Fibroblast of skin of back (primary cell): ENCODE measurements at places on chromosomes 12 and 14.
A peak's percentile ranks its signal among the peaks of the same experiment; 100 is the strongest.

DNA sequence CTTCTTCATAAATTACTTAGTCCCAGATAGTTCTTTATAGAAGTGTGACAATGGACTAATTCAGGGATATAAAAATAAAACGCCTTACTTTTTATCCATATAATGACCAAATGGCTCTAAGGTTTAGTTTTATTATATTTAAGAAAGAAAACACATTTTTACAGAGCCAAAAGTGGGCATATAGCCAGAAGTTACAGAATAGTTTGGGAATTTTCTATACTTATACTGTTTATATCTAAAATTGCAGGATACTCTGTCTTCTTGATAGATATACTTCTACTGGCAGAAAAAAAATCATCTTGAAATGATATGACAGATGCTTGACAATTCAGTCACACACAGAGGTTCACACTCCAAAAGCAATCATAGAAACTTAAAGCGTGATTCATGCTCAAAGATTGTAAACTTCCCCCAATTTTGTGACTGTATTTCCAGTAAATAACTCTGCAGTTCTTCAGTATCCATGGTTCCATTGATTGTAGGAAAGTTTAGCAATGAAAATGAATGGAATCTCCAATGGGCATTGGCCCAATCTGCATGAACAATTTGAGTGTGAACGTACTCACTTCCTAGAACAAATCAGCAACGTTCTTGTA, 307.8 kb downstream of the NOVA1 start:
- peak; percentile 50 for DNase-seq

DNA sequence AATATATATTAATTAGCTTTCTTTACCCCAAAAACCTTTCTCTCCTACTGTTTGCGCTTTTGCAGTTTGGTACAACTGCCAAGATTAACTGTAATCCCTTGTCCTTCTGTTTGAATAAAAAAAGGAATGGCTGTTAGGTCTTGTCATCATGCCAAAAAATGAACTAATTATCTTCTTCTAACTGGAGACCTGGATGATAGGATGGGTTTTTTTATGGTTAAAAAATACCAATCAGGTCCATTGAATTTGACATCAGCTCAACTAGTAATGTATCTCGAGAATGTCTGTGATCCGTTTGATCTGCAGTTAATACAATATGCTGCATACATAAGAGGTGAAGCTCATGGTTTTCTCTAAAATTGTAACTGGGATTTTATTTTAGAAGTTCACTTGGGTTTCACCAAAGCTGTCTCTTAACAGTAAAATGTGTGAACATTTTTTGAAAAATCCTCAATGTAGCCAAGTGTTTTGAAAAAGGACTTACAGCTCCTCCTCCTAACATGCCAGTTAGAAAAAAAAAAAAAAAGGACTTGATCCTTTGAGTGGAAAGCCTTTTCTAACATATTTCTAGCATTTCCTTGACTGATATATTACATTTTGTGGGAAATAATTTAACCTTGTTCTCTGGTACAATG, 96.8 kb downstream of the SRGAP1 start:
- DNase-seq: no peak

DNA sequence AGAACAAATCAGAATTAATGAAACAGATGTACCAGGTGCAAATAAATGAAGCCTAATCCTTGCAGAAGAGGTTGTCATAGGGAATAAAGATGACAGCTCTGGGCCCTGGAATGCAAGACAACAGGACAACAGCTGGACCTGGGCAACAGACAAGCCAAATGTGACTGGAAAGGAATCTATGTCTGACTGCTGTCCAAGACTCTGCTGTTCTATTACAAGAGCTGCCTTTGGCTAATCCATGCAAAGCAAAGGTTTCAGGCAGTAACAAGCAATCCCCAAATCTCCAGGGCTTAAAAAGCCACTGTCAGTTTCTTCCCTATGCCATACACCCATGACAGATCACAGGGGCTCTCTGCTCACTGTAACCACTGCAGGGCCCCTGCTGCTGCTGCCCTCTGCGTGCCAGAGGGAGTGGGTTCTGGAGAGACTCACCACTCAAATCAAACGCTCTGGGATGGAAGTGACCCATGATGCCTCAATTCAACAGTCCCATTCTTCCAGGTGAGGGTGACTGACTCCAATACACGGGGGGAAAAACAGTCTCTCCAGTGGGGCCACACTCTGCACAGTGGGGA, 218.9 kb upstream of the SFSWAP start:
- DNase-seq: no peak

DNA sequence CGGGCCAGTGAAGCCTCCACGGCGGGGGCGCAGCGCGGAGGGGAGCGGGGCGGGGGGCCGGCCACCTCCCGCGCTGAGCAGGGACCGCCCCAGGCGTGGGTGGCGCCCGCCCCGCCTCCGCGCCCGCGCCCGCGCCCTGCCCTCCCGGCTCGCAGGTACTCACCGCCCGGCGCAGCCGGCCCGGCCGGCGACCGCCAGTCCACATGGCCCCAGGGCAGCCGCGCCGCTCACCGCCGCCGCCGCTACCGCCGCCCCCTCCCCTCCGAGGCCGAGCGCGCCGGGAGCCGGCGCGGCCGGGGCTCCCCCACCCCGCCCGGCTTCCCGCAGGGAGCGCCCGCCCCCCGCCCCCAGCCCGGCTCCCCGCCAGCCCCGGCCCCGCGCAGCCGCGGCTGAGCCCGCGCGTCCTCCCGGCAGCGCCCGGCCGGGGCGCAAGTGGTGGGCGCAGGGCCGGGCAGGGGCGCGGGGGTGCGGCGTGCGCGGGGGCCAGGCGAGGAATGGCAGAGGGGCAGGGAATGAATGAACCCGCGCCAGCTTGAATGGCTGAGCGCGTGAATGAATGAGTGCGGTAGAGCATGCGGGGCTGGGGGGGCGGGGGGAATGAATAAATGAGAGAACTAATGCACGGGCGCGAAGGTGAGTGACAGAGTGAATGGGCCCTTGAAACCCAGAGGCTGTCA, at the start of gene BEGAIN:
BEGAIN (minus strand) TSS at position 332 of the 677 bp plus-strand sequence; CDS start at position 205, 127 bp downstream.
- DNase-seq: no peak

- DNase-seq: no peak
Observed at GRCh38 chr12:119301379-119301778, 33.1 kb upstream of the CCDC60 start.

GRCh38 chr12:66947119-66947518, 268.2 kb upstream of the GRIP1 start:
- no peak for DNase-seq

DNA sequence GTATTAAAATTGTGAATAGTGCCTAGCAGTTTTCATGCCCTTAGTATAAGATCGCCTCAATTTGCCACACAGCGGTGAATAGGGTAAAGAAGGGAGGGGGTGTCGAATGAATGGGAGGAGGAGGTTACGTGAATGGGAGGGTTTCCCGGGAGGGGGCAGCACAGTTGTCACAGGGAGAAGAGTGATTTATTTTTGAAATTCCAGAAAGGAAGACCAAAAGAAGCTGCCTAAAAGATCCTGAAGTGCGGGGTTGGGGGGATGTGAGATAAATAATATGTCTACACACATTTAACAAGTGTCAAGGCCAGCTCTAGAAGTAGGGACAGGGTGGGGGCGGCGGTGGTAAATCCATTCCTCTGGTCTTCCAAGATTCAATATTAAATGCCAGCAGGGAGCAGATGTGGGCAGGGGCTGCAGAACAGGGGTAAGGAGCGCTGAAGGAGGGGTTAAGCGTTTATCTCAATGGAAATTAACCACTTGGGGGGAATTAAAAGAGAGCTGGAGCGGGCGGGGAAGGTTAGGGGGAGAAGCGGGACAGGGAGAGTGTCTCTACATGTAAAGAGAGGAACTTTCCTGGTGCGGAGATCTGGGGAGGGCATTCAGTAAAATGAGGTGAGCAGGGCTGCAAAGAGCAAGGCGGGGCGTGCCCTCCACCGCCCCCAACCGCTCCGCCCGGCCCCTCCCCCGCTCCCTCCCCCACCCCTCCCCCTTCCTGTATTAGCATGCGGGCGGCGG, 867 bp downstream of the C12orf42 start:
- DNase-seq: no peak

- DNase-seq: no peak
Observed at GRCh38 chr14:96139169-96139568, 65.5 kb upstream of the BDKRB2 start.

DNA sequence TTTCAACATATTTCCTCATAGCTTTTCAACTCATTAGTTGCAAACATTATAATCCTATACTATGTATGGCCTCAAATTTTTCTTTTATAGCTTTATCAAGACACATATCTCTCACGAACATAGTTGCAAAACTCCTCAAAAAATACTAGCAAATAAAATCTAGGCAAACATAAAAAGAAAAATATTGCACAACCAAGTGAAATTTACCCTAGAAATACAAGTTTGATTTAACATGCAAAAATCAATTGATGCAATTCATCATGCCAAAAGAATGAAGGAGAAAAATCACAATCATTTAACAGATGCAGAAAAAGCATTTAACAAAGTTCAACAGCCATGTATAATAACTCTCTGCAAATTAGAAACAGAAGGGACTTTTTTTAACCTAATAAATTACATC, 33.3 kb upstream of the KCNH5 start:
- DNase-seq: no peak

GRCh38 chr14:93619176-93619793, 169.0 kb downstream of the PRIMA1 start:
- peak; percentile 47 for DNase-seq

- peak; percentile 24 for DNase-seq
Observed at GRCh38 chr12:49777800-49778748, 36.7 kb downstream of the TMBIM6 start.

DNA sequence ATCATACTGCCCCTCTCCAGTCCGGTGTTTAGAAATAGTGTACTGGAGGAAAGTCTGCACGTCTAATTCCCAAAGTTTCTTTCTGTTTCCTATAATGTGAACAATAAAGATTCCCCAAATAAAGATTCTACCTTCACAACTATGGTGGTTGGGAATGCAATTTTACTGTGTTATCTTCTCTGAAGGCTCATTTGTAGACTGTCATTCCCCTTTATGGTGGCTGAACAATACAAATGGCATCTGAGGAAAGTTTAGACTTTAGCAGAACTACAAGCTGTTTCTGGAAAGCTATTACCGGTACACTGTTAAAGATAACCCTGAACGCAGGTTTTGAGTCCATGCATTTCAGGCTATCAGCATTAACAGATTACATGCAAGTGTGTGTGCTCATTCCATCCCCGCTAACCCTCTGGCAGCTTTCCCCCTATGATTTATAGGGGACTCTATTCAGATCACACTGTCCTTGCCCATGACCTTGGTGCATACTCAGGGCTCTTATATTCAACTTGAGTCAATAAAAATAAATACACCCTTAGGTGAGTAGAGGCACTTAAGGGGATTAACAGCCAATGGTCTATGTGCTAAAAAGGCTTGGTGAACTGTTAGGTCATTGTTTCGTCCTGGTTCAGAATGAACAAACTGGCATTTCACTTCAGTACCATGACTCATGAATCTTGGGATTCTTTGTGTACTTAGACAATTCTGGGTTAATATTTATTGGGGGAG, 60.7 kb upstream of the PYGL start:
- DNase-seq: peak; percentile 42

GRCh38 chr12:94193168-94193567, 44.8 kb downstream of the PLXNC1 start:
- no peak for DNase-seq

- peak; percentile 81 for DNase-seq
Observed at GRCh38 chr14:75182821-75183220, 6.4 kb upstream of the TMED10 start.

DNA sequence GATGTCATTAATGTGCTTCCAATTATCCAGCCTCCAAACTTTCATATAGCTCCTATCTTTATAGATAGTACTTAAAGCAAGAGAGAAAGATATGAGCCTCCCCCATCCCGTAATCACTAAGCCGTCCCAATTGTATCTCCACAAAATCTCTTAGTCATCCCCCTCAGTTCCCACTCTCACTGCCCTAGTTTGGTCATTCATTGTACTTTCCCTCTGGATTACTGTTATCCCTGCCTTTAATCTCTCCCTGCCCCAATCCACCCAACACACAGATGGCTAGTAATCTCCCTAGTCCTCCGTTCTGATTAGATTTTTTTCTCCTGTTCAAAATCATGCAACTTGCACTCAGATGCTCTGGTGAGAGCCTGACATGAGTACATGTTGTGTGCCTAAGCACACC, 5.4 kb upstream of the BCAT1 start:
- no peak for DNase-seq

DNA sequence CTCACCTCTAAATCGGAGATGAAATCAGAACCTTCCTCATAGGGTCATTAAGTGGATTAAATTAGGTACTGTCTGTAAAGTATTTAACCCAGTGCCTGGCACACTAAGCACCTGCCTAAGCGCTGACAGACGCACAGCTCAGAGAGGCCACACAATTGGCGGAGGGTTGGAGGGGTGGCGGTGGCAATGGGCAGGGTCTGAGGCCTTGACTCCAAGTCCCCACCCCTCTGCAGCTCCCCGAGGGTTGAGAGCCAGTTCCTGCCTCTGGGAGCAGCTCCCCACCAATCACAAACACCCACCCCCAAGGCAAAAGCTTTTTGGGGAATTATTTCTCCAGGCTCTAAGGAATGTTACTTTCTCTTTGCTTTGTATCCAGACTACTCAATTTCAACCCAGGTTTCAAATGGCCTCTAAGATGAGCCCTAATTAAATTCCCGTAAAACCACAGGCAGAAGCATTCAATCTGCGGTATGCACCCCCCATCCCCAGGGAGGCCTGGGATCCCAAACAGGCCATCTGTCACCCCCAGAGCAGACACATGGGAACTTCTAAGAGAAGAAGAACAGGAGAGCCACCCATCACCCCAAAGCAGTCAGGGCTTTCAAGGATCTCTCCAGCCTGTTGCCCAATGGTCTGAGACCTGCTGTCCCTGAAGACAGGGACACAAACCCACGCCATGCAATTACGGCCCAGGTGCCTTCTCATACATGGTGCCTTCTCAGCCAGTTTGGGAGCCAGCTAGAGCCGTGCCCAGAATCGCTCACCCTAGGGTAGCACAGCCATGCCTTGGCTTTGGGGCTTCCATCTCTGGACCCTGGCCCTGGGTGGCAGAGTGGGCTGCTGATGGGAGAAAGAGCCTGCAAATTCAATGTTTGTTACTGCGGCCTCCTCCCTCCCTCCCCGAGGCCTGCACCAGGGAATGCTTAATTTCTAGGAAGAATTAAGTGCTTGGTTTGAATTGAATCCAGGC, 66.1 kb downstream of the CHGA start:
- peak; percentile 48 for DNase-seq

- no peak for DNase-seq
Observed at GRCh38 chr14:100899884-100900771, 3.4 kb downstream of the RTL1 start.

GRCh38 chr14:98444077-98444476, 827.9 kb downstream of the BCL11B start:
- DNase-seq: no peak

DNA sequence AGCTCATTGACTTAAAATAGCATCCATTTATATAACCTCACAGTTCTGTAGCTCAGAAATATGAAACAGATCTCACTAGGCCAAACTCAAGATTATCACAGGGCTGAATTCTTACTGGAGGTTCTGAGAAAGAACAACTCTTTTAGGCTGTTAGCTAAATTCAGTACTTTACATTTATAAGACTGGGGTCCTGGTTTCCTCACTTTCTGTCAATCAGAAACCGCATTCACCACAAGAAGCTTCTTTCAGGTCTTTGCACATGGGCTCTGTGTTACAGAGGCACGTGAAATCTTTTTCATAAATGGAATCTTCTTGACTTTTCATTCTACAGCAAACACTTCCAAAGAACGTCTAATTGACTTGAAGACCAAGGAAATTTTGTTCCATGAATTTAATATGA, 876.3 kb upstream of the FOXG1 start:
- DNase-seq: no peak
